ENCODE measurements at places on chromosomes 5 and 9. TPM values are rescaled to one million over a fixed set of nuclear protein-coding genes. Genes with fewer than 3 reads are reported as not detected.

DNA sequence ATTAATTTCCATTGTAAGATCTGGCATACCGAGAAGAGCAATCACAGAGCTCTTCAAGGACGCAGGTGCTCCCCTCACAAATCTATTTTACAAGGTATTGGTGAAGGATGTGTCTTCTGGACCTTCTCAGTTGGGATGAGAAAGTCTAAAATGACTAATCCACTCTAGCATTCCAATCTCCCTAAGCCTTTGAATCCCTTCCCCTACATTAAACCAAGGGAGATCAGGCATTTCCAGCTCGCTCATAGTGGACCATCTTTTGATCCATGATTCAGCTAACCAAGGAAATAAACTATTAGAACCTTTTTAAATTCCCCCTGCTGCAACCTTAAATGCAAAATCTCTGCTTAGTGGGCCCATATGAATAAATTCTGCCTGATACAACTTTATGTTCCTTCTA is 95.9 kb upstream of the FBN2 start:
- no peaks in the 10 kb centered on the region for H3K36me3 ChIP-seq
- no peaks in the 10 kb centered on the region for H3K27me3 ChIP-seq
- H3K4me3 ChIP-seq, result no peak overlapping the region
- no peak overlapping the region for H3K27ac ChIP-seq
- no peaks in the 10 kb centered on the region for H3K4me1 ChIP-seq

SH3TC2 gene
- not detected for total RNA-seq

GRCh38 chr9:98533132-98533531 is 175.6 kb downstream of the GABBR2 start:
- no peak for DNase-seq
- no peaks in the 10 kb centered on the region for H3K36me3 ChIP-seq
- peaks cover 4% of the 10 kb centered on the region for H3K27me3 ChIP-seq
- H3K4me1 ChIP-seq, result no peaks in the 10 kb centered on the region
- no peak overlapping the region for H3K4me3 ChIP-seq

CDH9 gene
- total RNA-seq, result not detected

GRCh38 chr9:135788576-135789300 is 86.8 kb downstream of the KCNT1 start:
- H3K27me3 ChIP-seq, result no peaks in the 10 kb centered on the region
- H3K36me3 ChIP-seq, result no peaks in the 10 kb centered on the region
- no peak overlapping the region for H3K4me3 ChIP-seq

DCAF12 gene
- total RNA-seq, result 3.8 TPM

GRCh38 chr9:86494644-86495111 is 140.5 kb upstream of the TUT7 start:
- no peaks in the 10 kb centered on the region for H3K4me1 ChIP-seq
- peaks cover 5% of the 10 kb centered on the region for H3K27me3 ChIP-seq
- no peak for DNase-seq

- H3K4me1 ChIP-seq, result peaks cover 10% of the 10 kb centered on the region
- H3K4me3 ChIP-seq, result no peak overlapping the region
- H3K27me3 ChIP-seq, result no peaks in the 10 kb centered on the region
- no peak overlapping the region for H3K27ac ChIP-seq
These were observed 7.1 kb downstream of the ZFP2 start for GRCh38 chr5:178902849-178903248.
